ENCODE measurements at places on chromosomes 16 and 17. TPM values are rescaled to one million over a fixed set of nuclear protein-coding genes. Genes with fewer than 3 reads are reported as not detected.

PSMC3IP gene
- polyA plus RNA-seq = 2.1 TPM

BRD7 gene
- polyA plus RNA-seq = 43.7 TPM

RAC3 gene
- 2.0 TPM for polyA plus RNA-seq

PIRT gene
- polyA plus RNA-seq = not detected

ADAP2 gene
- polyA plus RNA-seq = 3.5 TPM

PRDM7 gene
- not detected for polyA plus RNA-seq
